ENCODE measurements at places on chromosomes 5 and 9.
A peak's percentile ranks its signal among the peaks of the same experiment; 100 is the strongest.

GRCh38 chr5:135493406-135494180, 41.4 kb upstream of the TIFAB start:
- peak; percentile 39 for DNase-seq

DNA sequence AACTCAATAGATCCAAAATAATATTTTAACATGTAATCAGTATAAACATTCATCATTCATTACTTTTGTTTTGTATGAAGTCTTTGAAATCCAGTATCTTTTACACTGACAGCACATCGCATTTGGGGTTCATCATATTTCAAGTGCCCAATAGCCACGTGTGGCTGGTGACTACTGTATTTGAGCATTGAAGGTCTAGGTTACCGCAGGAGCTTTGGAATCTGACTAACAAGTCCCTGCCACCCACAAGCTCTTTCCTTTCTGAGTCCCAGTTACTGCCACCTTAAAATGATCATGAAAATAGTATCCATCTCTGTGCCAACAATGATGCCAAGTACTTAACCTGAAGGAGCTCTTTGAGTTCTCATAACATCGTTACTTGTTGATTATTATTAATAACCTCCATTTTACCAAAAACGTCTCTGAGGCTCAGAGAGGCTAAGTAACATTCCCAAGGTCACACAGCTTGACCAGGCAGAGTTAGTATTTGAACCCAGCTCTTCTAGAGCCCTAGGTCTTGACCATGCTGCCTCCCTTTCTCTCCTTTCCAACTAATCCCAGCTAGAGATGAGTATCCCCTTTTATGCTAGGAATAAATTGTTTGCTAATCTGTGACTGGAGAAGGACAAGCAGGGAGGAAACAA, 24.2 kb downstream of the ARHGEF37 start:
- DNase-seq: no peak

DNA sequence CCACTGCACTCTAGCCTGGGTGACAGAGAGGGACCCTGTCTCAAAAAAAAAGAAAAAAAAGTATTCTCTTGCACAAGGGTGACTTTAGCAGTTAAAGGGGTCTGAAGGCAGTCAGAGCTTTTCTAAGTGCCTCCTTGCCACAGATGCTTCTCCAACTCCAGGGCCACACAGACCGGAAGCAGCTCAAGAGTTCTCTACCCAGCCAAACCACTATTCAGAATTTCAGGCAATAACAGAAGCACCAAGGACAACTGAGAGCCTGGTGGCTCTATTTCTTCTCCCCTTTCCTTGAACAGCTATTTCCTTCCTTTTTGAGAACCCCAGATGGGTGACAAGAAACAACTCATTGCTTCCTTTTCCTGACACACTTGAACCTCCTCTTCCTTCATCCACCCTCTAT, 2.2 kb downstream of the FAM219A start:
- no peak for DNase-seq

DNA sequence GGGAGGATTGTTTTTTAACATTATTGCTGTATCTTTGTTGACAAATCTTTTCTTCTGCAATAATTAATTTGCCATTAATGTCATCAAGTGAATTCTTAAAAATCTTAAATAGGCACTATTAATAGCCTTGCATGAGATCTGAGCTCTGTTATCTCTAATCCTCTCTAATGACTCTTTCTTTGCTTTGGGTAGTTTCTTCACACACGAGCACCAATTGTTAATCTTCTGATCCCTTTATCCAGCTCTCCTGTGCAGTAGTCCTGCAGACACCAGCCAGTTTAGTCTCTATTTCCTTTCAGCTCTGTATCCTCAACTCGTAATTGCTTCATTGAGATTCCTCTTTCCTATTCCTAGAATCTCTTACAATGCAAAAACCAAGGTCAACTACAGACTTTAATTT, 8.1 kb downstream of the SPINK14 start:
- no peak for DNase-seq

- DNase-seq: no peak
Observed at GRCh38 chr9:91907484-91908292, 42.3 kb downstream of the ROR2 start.

DNA sequence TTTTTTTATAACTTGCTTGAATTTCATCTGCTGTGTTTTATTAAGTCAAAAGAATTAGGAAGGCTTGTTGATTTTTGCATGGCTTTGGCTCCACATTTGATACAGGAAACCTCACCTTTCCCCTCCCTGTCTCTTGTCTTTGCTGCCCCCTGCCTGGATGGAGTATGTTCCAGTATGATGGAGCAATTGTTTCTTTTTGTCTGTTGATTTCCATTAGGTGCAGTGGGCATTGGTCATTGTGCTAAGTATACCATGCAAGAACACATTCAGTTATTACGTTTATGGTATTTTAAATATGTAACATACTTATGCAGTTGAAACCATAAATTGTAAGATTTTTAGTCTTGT, 19.6 kb downstream of the TJP2 start:
- DNase-seq: peak; percentile 57

DNA sequence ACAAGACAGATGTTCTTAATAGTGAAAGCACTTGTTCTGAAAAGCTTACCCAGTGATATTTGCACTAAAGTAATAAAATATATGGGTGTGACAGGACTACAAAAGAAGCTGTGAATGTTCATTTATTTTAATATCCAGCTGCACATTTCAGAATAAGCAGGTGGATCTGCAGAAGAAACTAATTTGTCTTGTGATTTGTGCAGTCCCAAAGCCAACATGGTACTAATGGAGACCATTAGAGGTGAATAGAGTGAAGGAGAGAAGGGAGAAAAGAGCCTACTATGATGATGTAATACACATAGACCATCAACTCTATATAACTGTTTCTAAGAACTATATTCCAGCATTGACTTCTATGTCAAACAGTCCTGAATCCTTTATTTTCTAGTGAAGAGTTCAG, 362.8 kb downstream of the ISL1 start:
- no peak for DNase-seq

- DNase-seq: no peak
Observed at GRCh38 chr9:87138128-87139040, 191.1 kb upstream of the GAS1 start.

DNA sequence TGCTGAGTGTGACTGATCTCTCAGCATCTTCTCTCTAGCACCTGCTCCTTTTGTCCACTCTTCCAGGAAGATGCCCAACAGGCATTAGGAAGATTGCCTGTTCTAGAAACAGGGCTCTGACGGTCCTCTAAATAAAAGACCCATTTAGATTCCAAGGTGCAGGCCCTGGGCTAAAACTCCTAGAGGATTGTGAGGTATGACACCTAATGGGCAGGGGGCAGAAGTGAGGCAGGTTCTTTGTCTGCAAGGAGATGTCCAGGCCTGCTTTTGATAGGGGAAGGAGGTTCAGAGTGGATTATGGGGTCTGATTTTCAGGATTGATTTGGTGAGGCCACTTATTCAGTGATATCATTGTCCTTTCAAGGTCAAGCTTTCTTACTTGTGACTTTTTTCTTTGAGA, 140.8 kb upstream of the TRPC7 start:
- DNase-seq: peak; percentile 60

DNA sequence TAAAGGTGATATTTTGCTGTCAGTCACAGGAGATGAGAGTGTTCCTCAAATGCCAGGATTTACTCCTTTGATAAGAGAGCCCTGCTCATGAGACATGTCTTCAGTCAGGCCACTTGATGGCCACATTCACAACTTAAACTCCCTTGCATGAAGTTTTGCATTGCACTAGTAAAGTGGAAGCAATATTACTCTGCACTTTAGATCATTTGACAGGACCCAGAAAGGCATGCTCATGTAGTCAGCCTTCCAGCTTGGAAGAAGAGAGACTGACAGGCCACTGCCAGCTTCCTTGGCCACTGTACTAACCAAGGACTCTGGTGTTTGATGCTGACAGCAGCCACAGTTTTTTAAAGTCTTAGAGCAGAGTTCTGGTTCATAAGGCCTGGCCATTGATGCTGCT, 42.6 kb downstream of the NPR3 start:
- DNase-seq: no peak

DNA sequence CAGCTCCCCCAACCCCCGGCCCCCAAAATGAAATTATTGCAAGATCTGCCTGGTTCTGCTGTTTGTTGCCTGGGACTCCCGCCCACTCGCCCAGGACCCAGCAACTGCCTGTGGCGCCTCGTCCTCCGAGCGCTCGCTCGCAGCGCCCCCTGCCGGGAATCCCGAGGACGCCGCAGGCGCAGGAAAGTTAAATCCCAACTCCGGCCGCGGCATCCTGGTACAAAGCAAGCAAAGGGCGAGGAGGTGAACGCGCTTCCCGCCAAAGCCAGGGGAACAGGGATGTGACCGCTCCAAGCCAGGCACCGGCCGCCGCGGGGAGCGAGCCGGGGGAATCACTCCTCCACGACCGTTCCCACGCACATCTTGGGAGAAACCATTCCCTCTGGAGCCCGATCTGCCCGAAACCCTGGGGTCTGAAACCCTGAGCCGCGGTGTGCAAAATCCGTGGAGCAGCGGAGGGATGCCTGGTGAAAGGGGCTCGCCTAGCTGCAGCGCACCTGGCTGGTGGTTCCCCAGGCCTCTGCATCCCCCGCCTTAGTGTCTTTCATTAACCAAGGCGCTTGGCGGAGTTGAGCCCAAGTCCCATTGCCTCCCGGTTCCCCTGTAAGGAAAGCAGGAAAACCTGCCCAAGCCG, 1.3 kb downstream of the SEMA5A start:
- peak; percentile 93 for DNase-seq

DNA sequence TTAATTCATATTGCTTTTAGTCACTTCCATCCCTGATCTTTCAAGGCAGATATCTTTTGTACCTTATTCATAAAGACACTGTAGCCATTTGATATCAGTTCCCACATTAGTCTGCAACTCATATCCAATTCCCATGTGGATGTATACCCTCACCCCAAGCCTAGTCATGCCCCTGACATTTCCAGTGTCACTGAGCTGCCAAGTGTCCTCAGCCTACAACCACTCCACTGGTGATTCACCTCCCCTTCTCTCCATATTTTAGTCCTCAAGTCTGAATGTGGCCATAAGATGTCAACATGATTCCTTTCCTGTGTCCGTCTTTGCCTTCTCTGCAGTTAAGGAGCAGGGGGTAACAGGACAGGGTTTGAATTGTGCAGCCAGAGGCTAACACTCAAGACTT, 346.9 kb downstream of the RAB3C start:
- no peak for DNase-seq

DNA sequence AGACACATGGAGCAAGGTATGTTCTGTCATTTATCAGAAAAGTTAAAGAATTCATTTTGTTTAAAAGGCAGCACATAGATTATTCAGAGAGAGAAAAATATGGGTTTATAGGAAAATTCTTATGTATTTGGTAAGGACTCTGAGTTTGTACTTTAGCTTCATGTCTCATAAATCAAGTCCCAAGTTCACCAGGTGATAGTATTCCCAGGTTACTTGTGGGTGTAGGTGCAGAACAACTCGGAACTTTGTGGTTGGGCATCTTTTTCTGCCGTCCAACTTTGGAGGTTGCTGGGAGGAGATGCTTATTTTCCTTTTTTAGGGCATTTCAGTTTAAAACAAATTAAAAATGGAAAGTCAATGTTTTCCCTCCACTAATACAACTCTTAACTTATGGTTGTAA, 269.8 kb upstream of the DMRT1 start:
- no peak for DNase-seq

- DNase-seq: no peak
Observed at GRCh38 chr9:2489838-2490314, 131.7 kb upstream of the VLDLR start.

GRCh38 chr9:137666955-137667670, 48.3 kb downstream of the EHMT1 start:
- DNase-seq: peak; percentile 94

DNA sequence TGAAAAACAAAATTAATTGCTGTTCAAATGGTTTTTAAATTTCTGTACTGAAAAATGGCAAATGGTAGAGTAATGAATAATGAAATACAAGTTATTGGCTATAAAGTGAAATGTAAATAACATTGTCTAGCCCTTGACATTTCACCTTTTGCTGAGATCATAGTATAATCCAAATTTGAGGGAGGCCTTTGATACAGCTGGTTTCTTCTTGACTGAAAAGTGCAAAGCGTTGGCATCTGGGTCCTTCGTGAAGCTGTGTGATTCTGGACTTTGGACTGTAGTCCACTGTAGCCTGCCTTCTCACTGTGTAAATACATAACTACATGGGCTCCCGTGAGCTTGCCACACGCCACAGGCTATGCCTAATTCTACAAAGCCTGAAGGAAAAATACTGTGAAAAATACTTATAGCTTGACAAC, 52.3 kb downstream of the ARHGEF28 start:
- no peak for DNase-seq

GRCh38 chr5:31823472-31823871, 184.5 kb downstream of the PDZD2 start:
- DNase-seq: peak; percentile 57

DNA sequence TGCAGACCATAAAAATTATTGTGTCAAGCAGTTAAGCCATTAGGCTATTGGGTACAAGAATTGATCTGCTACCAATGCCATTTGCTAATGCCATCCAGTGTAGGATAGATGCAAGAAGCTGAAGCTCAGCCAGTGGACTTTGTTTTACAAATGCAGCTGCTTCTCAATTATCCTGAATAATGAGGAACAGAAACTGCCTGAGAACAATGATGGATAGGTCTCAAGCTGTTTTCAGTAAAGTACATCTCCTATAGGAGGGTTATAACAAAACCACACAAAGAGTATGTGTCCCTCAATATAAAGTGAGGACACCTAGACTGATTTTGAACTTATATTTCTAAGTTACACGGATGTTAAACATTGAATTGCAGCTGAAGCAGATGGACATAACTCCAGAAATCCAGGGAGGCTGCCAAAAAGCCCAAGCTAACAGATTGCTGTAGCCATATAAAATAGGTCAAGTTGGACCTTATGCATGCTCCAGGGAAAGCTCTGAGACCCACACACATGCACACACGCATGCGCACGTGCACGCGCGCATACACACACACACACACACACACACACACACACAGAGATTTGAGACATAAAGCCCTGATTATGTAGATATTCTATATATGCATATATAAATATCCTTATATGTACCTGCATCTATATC, 482.7 kb upstream of the CD180 start:
- peak; percentile 1 for DNase-seq

DNA sequence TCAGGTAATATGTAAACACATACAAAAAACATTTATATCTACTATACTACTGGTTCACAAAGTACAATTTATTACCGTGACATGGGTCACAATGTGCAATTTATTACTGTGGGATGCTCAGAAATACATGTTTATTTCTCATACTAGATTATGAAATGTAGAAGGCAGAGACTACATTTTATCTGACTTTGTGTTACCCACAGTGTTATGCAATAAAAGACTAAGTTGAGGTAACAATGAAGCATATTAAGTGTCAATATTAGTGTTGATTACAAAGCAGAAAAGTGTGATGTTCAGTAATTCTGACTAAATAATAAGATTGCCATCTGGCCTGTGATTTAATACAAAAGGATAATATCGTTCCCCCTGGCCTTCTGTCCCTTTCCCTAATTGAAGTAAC, 42.4 kb downstream of the CPLANE1 start:
- no peak for DNase-seq
